Activated effector memory CD4-positive, alpha-beta T cell treated with Interleukin-2 at 50 U/mL for 16 hours (primary cell): ENCODE measurements at places on chromosomes 1 and 21.

DNA sequence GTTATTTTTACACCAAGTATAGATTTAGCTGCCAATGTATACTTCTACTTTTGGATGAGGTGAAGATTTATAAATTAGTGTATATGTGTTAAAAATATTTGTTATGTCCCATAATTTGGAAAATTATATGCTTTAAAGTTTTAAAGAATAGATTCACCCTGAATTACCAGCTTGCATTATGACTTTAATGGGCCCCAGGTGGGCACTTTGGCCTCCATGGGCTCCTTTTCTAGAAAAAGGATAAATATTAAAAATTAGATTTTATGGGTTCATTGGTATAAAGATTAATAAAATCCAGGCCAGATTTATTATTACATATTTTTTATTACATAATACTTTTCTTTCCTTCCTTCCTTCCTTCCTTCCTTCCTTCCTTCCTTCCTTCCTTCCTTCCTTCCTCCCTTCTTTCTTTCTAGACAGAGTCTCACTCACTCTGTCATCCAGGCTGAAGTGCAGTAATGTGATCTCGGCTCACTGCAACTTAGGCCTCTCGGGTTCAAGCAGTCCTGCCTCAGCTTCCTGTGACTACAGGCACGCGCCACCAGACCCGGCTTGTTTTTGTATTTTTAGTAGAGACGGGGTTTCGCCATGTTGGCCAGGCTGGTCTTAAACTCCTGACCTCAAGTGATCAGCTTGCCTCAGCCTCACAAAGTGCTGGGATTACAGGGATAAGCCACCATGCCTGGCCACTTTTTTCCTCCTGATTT lies 21.9 kb downstream of the KMO start:
- DNase-seq: no peak

GRCh38 chr1:93317207-93317606 lies 28.5 kb upstream of the DR1 start:
- no peak for DNase-seq

GRCh38 chr1:36151845-36152203 lies 2.5 kb upstream of the TRAPPC3 start:
- peak; percentile 60 for DNase-seq

GRCh38 chr21:42250422-42251403 lies 31.8 kb downstream of the ABCG1 start:
- DNase-seq: no peak

DNA sequence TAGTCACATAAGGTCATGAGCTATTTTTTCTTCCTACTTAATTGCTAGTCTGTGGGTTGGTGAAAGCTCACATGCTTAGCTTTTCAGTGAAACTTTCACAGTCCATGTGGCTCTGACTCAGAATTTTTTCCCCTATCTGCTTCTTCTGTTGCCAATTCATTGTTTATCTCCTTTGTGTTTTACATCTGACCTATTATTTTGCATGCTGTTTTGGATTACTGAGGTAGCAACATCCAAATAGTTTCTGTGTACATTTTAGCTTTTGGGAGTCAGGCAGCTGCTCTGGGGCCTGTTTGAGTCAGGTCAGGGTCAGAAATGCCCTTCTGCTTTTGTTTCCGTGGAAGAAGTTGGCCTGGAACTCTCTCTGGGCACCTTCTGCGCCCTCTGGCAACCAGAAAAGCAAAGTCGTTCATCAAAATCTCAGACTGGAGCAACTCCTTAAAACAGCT lies 40.0 kb downstream of the ROR1 start:
- DNase-seq: no peak

GRCh38 chr1:21254335-21254951 lies 35.8 kb downstream of the ECE1 start:
- DNase-seq: no peak

DNA sequence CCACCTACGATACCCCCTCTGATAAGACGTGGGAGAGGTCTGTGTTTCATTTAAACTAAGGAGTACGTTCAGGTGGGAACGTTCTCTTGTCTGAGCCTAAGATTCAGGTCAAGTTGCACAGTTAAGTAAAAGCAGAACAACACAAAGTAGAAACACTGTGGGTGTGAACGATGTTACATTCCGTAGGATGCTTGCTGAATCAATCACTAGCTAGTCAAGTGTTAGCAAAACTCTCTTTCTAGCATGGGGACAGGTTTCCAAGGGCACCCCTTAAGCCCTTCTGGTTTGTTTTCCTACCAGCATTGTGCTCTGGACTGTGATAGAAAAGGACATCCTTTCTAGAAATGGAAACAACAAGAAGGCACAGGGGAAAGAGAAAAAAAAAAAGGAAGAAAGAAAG lies 13.3 kb downstream of the C1orf162 start:
- DNase-seq: no peak

DNA sequence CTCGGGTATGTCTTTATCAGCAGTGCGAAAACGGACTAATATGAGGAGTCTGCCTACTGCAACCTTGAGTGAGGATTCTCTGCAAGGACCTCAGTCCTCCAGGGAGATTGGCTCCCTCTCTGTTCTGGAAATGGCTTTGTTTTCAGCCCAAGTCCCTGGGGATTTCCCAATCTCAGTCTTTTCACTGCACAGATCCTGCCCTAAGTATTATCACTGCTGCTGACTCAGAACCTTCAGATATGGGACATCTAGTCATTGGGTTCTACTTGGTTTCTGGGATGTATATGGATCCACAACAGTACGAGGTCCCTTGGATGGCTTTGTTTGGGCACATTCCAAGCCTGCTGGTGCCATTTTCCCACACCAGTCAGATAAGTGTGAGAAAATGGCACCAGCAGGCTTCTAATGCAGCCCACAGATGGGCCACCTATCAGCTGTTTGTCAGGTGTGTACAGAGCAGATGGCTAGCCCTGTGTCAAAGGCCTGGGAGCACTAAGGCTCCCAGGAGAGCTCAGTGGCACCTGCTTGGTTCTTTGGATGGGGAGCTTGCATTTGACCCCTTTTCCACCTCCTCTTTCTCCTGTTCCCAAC lies 27.4 kb downstream of the ELF3 start:
- DNase-seq: no peak

- no peak for DNase-seq
Measured at GRCh38 chr1:224897529-224898327, 31.7 kb upstream of the DNAH14 start.

DNA sequence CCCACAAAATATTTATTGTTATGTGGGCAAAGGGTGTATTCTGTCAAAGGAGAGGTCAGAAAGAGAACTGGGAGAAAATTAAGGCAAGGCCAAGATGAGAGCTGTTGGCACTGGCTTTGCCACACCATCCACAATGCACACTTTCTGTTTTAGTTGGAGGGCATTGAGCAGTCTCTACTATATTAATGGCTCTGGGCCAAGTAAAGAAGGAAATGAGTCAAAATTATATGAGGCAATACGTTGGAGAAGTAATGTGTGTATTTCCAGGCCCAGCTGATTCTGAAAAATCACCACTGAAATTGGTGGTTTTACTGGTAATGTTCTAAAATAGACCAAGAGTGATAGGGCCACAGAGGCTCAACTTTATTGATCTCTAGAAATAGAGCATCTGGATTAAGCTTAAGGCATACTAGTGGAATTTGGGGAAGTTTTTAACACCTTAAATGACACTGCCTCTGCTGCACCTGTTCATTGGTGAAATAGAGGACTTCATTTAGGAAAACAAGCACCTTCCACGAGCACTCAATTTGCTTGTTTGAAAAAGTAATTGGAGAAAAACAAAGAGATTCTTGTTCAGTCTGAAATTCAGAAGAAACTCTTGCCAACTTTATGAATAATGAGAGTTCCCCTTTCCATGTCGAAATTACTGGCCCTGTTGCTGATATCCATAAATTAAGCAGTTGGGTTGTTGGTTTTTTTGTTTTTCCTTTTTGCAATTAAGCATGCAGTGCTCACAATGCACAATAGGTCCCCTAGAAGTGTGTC lies 424.9 kb downstream of the ADGRL2 start:
- no peak for DNase-seq

DNA sequence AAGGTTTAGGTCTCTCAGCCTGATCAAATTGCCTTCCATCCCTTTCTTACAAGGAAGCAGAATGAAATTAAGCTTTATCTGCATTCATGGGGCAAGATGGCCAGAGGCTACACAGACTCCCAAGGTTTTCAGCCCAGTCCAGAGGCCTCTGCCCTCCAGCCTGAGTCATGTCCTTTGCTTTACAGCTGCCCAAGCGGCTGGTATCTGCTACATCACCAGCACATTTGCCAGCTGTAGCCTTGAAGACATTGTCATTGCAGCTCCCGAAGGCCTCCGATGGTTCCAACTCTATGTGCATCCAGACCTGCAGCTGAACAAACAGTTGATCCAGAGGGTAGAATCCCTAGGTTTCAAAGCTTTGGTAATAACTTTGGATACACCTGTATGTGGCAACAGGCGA lies 16.0 kb downstream of the HAO2 start:
- no peak for DNase-seq

DNA sequence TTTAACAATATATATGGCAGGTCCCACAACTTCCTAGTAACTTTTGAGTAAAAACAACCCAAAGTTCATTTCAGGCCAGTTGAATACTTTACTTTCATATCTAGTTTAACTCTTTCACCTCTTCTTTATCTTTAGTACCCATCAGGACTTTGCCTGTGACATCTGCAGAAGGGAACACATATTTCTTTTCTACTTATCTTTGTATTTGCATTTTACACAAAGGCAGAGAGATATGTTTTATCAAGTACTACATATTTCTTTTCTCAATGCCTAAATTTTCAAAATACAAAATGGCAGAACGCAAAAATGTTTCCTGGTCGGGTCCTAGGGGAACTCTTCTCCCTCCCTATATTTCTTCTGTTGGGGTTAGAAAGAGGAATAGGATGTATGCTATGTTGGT lies 6.8 kb upstream of the PTPRC start:
- no peak for DNase-seq

GRCh38 chr1:53189061-53189460 lies 7.6 kb upstream of the CPT2 start:
- no peak for DNase-seq

DNA sequence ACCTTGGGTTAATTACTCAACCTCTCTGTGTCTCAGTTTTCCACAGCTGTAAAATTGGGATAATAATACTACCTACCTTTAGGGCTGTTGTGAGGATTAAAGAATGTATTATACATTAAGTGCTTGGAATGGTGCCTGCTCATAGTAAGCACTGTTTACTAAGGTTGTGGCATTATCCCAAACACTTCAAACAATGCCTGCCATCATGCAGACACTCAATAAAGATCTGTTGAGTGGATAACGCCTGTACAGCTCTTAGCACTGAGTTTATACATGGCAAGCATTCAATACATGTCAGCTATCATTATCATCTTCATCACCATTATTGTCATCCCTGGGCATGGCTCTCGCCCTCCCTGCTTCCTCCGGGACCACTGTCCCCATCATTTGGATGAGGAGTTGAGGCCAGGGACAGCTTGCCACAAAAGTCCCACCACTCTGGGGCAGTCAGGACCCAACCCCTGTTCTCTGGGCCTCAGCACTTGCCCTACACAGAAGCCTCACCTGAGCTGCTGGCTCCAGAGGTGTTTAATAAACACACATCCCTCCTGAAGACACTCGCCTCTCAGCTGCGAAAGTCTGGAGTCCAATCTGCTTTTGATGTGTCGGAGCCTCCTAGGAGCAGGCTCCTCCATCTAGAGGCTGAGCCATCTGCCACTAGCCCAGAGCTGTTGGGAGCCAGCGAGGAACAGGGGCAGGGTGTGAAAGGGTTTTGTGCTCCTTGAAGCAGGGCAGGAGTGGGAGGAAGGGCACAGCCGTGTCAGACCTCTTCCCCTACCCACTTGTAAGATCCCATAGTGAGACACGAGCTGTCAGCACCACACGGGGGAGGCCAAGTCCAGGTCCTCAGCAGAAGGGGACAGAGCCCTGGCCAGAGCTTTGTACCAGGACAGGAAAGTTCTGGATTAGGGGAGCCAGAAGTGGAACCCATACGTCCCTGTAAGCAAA lies 80.9 kb upstream of the ZC3H12A start:
- no peak for DNase-seq

DNA sequence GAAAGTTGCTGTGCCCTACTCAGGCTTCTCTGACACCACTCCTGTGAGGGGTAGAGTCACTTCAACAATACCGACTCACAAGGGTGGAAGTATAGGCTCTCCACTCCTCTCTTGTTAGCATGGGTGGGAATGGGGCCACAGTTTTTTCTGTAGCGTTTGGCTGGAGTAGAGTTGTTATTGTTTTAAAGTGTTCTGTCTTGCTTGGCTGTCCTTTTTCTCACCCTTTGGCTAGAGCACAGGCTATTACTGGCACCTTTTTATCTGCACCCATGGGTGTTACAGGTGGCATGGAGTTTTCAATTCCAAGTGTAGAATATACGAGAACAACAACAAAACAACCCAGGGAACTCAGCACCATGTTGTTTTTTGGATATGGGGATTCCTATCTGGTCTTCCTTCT lies 74.3 kb upstream of the CD5L start:
- DNase-seq: no peak

- DNase-seq: no peak
Measured at GRCh38 chr1:229478852-229479251, 29.3 kb downstream of the NUP133 start.

GRCh38 chr21:14814282-14814681 lies 250.5 kb downstream of the NRIP1 start:
- no peak for DNase-seq

- no peak for DNase-seq
Measured at GRCh38 chr1:30575066-30575465, 148.3 kb downstream of the MATN1 start.

DNA sequence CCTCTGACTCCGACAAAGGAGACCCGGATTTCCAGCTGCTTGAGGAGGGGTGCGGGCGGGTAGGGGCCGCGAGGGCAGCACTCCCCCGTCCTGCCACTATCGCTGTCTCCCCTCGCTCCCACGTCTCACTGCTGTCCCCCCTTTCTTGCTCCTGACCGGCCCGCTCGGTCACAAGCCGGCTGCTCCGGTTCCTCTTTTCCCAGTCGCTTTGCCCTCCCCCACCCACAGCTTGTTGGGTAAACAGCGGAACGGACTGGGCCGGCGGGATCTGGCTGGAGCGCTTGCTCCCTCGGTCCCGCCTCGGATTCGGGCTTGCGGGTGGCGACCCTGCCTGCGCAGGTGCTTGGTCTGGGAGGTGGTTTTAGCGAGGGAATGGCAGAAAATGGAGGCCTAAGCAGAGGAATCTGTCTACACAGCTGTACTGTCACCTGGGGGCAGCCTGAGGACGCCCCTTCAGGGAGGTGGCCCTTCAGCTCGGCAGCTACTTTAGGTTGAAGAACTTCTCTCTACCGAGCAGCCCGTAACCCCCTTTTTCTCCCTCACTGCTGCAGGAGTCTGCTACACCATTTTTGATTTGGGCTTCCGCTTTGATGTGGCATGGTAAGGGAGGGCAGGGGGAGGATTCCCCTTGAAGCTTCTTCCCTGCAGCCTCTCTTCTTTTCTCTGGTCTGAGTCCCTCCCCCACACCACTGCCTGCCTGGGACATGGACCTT lies 645 bp downstream of the ATP6V0B start:
- peak; percentile 18 for DNase-seq

- DNase-seq: no peak
Measured at GRCh38 chr1:235527196-235527814, 23.1 kb upstream of the B3GALNT2 start.
